NCI-H1092 treated with DMSO at 0.1 percent for 48 hours (cell line): ENCODE measurements at places on chromosomes 16 and 17.

GRCh38 chr16:30786936-30787612 is at the start of gene ZNF629:
ZNF629 (minus strand) TSS chr16:30787205; CDS start chr16:30784482, 2,723 bp downstream.
- DNase-seq: peak; percentile 63

GRCh38 chr16:10067406-10067805 is 114.8 kb downstream of the GRIN2A start:
- DNase-seq: no peak

DNA sequence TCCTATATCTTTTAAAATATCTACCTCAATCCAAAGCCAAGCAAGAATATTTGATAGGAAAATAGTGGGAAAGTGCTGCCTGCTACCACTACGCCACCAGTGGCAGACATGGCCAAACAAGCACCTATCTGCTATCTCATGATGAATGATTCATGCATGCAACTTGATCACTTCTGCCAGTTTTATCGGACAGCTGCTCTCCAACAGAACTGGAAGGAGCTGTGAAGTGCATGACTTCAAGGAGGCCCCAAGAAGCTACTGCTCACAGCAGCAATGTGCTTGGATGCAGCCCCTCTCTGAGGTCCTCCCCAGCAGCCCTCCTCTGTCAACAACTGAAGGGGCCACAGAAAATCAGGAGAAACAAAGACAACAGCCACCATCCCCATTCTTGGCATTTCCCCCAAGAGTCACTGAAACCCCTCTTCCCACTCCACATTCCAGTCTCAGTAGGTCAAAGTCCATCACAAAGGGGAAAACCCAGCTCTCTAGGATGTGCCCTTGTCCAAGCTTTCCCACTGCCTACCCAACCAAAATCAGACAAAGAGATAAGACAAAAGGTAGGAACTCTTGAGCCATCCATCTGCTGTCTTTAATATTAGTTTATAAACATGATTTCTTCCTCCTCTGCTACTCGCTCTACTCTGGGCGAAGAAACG is 215.3 kb downstream of the C16orf78 start:
- DNase-seq: no peak

DNA sequence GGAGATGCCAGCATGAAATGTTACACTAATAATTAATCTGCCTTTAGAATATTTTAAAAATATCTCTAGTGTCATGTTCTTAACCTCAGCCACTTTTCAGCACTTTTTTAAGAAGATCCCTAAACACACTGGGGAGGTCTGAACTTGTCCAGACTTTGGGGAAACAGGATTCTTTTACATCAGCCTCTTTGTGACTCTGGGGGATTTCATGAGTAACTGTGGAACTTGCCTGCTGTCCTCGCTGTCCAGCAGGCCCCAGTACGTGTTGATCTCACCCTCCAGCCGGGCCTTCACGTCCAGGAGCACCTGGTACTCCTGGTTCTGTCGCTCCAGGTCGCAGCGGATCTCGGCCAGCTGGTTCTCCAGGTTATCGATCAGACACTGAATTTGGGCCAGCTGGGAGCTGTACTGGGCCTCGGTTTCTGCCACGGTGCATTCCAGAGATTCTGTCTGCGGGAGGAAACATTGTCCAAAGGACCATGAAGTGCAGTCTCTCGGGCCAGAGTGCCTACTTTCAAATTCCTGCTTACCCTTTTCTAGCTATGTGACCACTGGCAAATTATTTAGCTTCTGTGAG is 5.5 kb downstream of the KRT40 start:
- DNase-seq: no peak

DNA sequence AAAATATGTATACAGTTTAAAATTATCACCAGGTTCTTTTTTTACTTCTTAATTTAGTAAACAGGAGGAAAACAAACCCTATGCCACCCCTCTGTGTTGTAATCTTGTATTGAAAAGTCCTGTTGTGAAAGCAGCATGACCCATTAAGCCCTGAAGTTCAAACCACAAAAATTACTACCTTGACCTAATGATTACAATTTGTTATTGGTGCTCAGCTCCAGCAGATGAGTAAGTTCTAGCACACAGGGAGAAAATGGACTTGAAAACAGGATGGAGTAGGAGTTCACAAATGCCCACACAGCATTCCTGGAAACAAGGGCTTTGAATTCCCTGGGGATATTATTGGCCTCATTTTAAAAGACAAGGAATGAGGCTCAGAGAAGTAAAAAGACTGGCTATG is 505.8 kb upstream of the ERCC4 start:
- no peak for DNase-seq

DNA sequence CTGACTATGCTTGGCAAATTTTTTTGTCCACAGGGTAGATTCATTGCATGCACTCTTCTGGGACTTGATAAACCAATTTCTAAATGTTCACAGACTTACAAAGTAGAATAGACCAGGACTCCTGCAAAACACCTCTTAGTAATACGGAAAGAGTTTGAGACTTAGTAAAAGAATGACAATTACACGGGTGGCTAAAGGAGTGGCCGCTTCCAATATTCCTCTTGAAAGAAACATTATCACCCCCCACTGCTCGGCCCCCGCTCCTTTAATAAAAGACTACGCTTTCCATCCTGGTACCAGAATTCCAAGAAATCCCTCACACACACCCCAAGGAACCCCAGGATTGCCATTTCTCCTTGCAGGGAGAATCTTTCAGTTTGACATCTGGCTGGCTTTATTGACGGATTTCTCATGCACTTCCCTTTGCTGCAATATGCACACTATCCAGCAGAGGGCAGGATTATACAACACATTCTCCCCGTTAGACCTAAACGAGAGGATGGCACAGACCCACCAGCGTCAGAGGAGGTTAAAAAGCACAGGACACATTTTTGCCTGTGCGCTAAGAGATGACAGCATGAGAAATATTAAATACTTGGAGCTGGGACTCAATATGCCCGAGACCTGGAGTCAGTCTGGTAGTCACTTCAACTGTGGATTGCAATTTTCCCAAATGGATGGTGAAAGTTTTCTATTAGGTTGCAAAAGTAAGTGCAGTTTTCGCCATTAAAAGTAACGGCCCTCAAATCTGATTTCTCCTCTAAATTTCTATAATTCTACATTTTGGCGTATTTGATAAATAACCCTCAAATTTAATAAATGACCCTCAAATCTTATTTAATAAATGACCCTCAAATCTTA is 46.6 kb upstream of the NUDT7 start:
- DNase-seq: peak; percentile 55

DNA sequence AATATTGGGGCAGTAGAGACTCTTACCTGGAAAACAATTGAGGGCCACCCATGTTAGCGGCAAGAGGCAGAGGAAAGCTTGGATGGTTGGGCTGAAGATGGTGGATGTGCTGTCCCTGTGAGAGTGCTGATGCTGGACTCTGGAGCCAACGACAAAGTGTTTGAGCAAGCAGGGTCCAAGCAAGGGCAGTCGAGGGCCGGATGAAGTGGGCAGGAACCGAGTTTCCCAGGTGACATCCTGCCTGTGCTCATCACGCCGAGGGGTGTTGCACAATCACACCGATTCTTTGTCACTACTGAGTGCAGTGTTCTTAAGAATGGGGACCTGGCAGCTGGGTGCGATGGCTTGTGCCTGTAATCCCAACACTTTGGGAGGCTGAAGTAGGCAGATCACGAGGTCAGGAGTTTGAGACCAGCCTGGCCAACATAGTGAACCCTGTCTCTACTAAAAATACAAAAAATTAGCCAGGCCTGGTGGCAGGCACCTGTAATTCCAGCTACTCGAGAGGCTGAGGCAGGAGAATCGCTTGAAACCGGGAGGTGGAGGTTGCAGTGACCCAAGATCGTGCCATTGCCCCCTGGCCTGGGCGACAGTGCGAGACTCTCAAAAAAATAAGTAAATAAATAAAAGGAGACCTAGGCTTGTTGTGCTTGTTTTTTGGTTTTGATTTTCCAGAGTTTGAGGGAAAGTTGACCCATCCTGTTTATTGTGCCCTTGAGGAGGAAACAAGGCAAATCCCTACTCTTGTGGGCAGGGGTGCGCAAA is 6.1 kb downstream of the PYCARD start:
- no peak for DNase-seq

GRCh38 chr16:4410335-4411075 is 5.9 kb downstream of the CORO7 start:
- peak; percentile 74 for DNase-seq

DNA sequence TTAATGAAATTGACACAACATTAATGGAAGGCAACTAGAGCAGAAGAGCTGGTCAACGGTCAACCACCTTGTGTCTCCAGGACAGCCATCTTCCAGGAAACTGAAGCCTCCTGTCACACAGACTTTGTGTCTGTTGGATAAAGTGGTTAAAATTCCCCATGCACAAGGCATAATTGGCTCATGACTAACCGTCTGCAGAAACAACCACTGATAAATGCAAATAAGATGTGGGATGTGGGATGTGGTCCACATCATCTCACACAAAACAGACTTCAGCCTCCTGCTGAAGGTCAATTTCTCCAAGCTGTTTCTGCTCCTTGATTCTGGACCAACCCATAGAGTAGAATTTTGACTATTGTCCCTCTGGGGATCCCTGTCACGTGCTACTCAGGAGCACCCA is 26.9 kb upstream of the XYLT1 start:
- no peak for DNase-seq

- DNase-seq: no peak
These were observed 77.2 kb downstream of the FTO start for GRCh38 chr16:53781023-53781605.

DNA sequence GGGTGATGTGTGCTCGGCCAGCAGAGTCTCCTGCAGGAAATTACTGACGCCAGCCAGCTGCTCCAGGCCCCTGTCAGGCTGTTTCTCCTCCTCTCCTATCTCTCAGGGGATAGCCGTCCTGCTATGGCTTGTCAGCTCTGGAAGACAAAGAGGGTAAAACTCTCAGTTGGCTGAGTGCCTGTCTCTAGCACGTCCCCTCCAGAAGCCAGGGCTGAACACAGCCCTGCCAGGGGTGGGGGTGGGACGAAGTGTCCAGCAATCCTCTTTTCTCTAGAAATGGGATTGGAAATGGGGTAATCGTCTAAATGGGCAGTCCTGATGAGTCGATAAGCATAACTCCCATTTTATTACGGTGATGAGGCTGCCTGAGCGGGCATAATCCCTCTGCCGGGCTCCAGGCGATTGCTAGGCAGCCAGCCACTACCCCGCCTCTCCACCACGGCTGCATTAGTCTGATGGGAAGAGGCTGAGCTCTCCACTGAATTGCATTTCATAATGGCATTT is 89.1 kb upstream of the GNAO1 start:
- peak; percentile 94 for DNase-seq

GRCh38 chr17:38358586-38359513 is 7.2 kb downstream of the SOCS7 start:
- DNase-seq: peak; percentile 27

DNA sequence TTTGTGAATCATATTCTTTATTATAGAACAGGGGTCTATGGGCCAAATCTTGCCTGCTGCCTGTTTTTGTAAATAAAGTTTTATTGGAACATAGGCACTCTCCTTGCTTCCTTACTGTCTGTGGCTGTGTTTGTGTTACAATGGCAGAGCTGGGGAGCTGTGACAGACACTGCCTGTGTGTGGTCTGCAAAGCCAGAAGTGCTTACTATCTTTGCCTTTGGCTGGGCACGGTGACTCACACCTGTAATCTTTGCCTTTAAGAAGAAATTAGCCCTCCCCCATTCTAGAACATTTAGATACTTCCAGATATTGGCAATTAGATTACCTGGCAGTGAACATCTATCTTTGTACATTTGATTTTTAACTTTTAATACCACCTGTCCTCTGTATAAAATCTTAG is 308.3 kb downstream of the FOXL1 start:
- DNase-seq: no peak

GRCh38 chr17:17736205-17737183 is 55.2 kb downstream of the RAI1 start:
- no peak for DNase-seq

- no peak for DNase-seq
These were observed 11.6 kb downstream of the WIPF2 start for GRCh38 chr17:40230670-40231069.

DNA sequence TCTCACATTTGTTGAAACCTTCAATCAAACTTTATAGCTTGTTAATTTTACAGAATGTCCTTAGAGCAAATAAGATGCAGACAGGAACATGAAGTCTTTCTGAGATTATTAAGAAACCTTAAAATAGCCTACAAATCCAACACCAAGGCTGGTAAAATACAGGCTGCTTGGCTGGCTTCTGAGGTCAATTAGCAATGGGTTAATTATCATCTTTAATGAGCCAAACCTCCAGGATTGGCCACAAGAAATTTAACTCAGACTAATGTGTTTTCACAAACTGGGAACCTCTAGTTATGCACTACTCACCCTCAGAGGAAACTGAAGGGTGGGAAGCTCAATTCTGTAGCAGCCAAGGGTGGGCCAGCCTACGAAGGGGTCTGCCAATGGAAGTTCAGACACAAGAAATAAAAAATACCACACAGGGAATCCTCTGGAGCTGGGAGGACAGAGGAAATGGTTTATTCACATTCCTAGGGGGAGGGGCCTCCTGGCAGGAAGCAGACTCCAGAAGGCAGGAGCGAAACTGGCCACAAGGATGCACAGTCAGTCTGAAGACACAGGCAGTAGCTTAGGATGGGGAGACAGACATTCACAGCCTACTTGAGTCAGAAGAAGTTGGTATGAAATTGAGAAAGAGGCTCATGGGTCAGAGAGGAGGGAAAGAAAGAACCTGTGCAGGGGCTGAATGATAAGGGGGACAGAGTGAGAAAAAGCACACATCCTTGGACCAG is 36.1 kb downstream of the HIC1 start:
- DNase-seq: no peak

DNA sequence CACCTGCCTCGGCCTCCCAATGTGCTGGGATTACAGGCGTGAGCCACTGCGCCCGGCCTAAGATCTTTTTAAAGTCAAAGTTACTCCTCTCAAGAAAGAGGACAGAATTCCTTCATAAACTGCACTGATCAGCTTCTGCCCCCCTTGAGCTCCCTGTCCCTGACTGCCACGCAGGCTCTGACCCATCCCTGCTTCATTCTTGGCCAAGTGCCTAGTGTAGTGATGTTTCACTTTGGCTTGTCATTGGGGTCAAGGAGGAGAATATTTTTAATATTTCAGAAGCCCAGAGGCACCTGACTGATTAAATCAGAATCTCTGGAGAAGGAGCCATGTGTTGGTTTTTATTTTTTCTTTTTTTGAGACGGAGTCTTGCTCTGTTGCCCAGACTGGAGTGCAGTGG is 9.1 kb downstream of the MRM1 start:
- no peak for DNase-seq

- DNase-seq: no peak
These were observed 83.4 kb downstream of the GAS7 start for GRCh38 chr17:10114931-10115535.

GRCh38 chr16:77220427-77220826 is 21.2 kb downstream of the SYCE1L start:
- DNase-seq: no peak

DNA sequence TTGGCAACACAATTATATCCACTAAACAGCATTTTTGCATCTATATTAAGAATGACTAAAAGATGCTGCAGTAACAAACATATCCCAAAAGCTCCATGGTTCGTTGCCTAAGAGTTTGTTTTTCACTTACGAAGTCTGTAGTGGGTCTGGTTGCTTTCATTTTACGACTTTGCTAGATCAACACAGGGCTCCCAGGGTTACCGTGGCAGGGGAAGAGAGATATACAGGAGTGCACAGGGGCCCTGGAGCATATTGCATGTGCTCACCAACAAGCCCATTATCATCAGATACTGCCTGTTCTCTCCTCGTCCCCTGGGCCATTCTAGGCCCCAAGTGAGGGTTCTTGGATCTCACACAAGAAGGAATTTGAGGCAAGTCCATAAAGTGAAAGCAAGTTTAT is 3.1 kb upstream of the MMP2 start:
- no peak for DNase-seq

GRCh38 chr17:4560837-4561256 is 470 bp upstream of the GGT6 start:
- DNase-seq: no peak

- no peak for DNase-seq
These were observed 3.2 kb downstream of the ACOX1 start for GRCh38 chr17:75975757-75976174.

GRCh38 chr17:50308666-50309065 is 34.4 kb downstream of the TMEM92 start:
- DNase-seq: no peak
